ENCODE measurements at places on chromosomes 3 and 15.

- DNase-seq, result no peak
These were observed 12.7 kb downstream of the TAGLN3 start for GRCh38 chr3:112011376-112011940.

GRCh38 chr3:153043729-153044328 lies 118.2 kb upstream of the RAP2B start:
- no peak for DNase-seq

DNA sequence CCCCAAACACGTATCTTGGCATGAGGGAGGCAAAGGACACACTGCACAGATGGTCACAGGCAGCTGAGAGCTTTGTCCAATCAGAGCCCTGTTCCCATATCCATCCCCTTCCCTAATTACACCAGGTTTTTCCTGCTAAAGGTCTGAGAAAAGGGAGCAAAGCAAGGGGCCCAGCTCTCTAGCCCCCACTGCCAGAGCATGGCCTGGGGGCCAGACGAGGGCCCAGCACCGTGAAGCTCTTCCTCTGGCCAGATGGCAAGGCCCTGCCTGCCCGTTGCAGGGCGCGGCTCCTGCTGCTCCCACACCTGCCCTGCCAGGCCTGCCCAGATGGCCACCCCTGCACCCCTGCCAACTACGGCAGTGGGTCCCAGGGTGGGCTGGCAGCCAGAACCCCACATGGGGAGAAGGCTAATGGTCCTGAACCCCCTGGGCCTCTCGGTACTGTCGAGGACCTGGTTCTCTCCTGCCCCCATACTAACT lies 3.2 kb downstream of the SHF start:
- no peak for DNase-seq

GRCh38 chr3:148878095-148878494 lies 13.0 kb downstream of the CPA3 start:
- no peak for DNase-seq

GRCh38 chr3:11522953-11523571 lies 120.7 kb downstream of the VGLL4 start:
- no peak for DNase-seq

- peak; percentile 80 for DNase-seq
These were observed 40.8 kb downstream of the EOMES start for GRCh38 chr3:27681249-27681748.

DNA sequence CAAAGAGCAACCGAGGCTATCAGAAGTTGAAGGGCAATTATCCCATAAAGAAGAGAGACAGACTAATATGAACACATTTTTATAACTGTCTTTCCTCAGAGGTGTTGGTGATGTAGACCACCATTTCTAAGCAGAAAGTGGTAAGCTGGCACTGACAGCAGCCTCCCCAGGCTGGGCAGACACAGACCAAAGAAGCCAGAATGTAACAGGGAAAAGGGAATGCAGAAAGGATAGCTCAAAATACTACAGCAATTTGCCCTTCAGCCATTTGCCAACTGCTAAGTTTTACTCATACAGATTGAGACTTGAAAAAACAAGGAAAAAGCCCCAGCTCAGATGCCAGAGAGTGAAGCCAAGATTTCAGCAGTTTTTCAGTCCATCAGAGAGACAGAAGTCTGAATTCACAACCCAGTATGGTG lies 73.5 kb upstream of the ABI3BP start:
- DNase-seq, result no peak
